HuH-7 (cell line): ENCODE measurements at places on chromosomes 16 and 17.

DNA sequence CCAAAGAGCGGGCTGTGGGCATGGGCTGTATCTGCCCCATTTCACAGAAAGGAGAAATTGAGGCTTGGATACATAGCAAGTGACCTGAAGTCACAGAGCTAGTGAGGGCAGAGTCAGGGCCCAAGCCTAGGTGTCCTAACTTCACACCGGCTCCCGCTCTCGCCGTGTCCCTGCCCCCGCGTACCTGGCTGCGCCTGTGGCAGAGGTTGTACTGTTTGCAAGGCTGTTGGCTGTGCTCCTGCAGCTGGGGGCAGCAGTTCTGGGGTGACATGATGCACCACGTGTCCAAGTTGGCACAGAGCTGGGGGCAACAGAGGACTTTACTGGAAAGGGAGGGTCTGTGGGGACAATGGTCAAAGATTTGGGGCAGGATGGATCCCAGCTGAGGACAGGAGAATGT, 3.4 kb downstream of the DHX58 start:
- no peak for DNase-seq

DNA sequence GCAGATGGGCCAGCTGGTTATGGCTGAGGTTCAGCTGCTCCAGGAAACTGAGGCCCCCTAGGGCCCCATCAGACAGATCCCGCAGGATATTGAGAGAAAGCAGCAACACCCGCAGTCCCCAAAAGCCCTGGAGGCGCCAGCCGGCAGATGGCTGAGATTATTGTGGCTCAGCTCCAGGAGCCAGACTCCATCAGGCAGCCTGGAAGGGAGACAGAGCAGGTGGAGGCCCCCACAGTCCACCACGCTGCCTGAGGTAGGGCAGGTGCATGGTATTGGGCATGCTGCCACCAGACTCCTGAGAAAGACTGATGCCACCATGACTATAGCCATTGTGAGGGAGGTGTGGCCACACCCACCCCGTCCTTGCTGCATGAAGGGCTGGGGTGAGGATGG, 9.5 kb upstream of the TMEM101 start:
- DNase-seq = no peak

GRCh38 chr16:55204069-55204468, 119.9 kb upstream of the IRX6 start:
- DNase-seq = no peak

- DNase-seq = no peak
These were observed 35.1 kb upstream of the CHMP6 start for GRCh38 chr17:80956321-80957190.

DNA sequence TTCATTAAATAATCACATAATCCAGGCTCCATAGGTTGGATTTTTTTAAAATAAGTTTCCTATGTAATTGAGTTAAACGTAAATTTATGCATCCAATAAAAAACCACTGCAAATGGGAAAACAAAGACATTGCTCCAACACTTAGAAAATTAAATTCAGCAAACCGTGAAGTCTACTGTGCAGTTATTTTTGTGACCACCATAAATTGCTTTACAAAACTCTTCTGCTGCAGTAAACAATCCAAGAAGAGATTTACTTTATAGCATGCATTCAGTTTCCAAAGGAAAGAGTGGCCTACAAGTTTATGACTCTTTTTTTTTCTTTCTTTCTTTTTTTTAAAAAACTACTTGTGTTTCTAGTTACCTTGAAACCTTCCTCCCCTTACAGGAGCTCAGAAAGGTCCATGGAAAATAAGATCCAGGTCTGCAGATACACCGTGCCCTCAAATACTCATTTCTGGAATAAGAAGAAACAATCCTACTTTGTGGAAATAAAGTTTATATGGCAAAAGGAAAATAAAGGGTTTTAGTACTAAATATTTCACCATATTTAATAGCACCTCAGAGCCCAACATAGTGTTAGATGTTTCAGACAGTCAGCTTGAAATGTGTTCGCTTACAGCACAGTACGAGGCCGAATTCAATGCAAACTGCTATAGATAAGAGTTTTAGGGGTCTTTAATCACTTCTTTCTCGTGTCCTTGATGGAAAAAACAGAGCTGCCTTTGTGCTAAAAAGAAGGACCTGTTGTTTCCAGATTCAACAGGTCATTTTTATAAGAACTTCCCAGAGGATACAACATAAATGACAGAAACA, 3.2 kb downstream of the HS3ST3A1 start:
- no peak for DNase-seq

- DNase-seq = no peak
These were observed 300.6 kb downstream of the SEC14L1 start for GRCh38 chr17:77441130-77441920.

DNA sequence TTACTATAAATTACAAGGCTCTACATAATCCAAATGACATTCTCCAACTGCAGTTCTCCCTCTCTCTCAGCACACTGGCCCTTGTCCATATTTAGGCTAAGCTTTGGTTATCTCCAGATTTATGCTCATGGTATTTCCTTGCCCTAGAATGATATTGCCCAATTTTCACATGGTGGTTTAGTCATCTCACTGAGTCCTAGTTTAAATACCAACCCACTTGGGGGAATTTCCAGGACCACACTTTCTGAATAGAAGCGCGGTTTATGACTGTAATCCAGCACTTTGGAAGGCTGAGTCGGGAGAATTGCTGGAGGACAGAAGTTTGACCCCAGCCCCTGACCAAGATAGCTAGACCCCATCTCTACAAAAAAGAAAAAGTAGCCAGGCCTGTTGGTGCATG, 280.1 kb upstream of the MON1B start:
- no peak for DNase-seq

- no peak for DNase-seq
These were observed 27.3 kb downstream of the NUBP1 start for GRCh38 chr16:10770907-10771306.

GRCh38 chr16:9647981-9648701, 534.1 kb downstream of the GRIN2A start:
- DNase-seq = peak; percentile 36

DNA sequence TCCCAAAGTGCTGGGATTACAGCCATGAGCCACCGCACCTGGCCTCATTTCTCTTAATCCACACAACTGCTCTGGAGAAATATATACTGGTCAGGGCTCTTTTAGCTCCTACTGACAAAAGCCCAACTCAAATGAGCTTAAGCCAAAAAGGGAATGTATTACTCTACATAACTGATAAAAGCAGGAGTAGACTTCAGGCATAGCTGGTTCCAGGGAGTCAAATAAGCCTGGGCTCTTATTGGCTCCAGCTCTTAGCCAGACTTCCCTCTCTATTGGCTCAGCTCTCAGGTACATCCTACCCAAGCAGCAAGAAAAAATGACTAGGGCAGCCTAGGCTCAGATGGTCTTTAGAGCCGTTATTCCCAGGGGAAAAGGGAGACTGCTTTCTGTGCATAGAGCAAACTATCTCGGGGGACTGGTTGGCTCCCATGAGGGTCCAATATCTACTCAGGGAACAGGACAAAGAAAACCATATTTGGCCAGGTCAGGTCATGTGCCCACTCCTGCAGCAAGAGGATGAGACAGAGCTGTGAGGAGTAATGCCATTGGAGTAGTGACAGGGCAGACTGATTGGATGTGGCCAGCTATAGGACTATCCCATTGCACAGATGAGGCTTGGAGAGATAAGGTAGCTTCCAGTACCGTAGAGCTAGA, 21.2 kb downstream of the TBX2 start:
- no peak for DNase-seq

DNA sequence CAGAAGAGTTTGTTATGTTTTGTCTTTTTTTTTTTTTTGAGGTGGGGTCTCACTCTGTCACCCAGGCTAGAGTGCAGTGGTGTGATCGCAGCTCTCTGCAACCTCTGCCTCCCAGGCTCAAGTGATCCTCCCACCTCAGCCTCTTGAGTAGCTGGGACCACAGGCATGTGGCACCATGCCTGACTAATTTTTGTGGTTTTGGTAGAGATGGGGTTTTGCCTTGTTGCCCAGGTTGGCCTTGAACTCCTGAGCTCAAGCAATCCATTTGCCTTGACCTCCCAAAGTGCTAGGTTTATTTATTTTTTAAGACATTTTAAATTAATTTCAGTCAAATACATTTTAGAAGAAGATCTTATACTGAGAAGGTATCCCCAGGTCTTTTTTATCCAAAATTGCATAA, 366.7 kb downstream of the KCNJ2 start:
- no peak for DNase-seq

- no peak for DNase-seq
These were observed 104.3 kb upstream of the DNAH9 start for GRCh38 chr17:11493936-11494335.

DNA sequence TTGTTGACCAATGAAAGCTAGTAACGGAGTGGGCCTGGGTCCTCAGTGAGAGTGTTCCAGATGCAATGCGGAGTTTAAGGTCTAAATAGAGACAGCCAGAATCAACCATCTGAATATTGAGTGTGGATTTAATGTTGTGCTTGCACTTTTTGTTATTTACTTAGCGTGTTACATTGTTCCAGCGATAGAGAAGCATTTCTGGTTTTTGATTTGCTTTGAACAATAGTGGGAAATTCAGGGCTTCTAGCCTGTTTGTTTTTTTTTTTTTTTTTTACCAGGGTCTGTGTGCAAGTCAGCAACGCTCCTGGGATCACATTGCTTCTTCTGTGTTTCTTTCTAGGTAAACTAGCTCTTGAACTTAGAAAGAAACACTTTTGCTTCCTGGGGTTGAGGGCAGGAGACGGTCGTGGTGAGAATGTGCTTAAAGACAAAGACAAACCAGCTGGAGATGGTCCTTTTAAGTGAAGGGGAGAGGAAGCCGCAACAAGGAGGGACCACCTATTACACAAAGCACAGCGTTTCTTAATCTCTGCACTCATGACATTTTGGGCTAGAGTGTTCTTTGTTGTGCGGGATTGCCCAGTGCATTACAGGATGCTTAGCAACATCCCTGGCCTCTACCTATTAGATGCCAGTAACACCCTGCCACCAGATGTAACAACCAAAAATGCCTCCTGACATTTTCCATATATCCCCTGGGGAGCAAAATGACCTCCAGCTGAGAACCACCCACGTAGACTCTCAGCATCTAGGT, 119.2 kb downstream of the MAP2K6 start:
- DNase-seq = no peak

- no peak for DNase-seq
These were observed 9.3 kb upstream of the ASIC2 start for GRCh38 chr17:33302394-33302793.

DNA sequence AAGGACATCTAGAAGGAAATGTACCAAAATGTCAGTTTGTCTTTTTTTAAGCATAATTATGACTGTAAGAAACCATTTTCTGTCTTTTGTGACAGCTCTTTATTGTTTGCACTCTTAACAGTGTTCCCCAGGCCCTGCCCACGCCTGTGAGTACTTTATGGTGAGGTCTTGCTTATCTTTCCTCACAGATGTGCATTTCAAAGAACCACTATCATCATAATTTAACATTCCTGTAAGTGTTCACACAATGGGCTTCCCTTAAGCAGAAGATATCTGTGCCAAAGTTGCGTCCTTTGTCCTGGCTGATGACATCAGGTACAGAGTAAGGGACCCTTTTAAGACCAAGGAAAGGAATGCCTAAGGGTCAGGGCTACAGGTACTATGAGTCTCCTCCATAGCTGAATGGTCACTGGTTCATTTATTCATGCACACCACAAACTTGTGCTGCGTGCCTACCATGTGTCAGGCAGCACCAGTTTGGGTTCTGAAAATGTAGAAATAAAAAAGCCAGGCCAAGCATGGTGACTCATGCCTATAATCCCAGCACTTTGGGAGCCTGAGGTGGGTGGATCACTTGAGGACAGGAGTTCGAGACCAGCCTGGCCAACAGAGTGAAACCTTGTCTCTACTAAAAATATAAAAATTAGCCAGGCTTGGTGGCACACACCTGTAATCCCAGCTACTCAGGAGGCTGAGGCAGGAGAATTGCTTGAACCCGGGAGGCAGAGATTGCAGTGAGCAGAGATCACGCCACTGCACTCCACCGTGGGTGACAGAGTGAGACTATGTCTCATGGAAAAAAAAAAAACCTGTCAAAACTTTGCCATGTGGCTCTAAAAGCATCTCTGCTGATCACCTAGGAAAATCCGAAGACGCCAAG, 55.4 kb upstream of the NLK start:
- DNase-seq = no peak

GRCh38 chr17:68892658-68893057, 62.5 kb downstream of the ABCA8 start:
- DNase-seq = no peak

GRCh38 chr17:77741109-77741508, 217.4 kb upstream of the TNRC6C start:
- no peak for DNase-seq

GRCh38 chr16:23950291-23950894, 114.6 kb downstream of the PRKCB start:
- no peak for DNase-seq

- no peak for DNase-seq
These were observed 25.1 kb upstream of the MMP2 start for GRCh38 chr16:55453909-55454308.

DNA sequence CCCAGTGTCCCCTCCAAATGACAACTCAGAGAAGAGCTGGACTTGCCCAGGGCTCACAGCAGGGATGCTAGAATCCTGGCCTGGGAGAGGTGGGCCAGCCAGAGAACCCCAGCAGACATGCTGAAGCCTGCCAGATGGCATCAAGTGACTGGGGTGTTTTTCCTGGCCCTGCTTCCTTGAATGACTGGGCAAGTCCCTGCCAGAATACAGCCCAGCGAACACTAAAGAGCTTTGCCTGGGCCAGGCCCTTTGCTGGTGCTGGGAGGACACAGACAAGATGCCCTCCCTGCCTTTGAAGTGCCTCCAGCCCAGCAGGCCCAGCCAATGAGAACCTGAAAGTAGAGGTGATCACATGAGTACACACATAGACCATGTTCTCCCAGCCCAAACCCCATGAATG, 11.5 kb downstream of the ZNF319 start:
- no peak for DNase-seq

GRCh38 chr17:71522383-71522782, 598.4 kb upstream of the SOX9 start:
- no peak for DNase-seq

DNA sequence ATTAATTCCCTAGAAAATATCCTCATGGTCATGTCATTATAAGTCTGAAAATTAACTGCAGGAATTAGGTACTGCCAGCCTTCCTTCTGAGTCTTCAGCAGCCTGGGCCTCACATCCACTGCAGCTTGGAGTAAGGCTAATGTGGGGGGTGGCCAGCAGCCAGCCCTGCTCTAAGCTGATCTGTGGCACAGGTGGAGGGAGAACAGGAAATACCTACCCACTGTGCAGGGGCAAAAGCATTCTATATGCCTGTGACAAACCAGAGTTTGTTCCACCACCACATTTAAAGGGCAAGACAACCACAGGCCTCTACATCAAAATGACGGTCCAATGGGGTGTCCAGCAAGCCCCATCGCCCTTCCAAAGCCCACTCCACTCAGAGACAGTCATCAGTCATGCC, 9.4 kb downstream of the NPRL3 start:
- DNase-seq = no peak

GRCh38 chr16:10266809-10267208, 84.6 kb upstream of the GRIN2A start:
- no peak for DNase-seq

GRCh38 chr17:81365601-81366585, 29.4 kb upstream of the BAHCC1 start:
- no peak for DNase-seq

GRCh38 chr16:25256695-25257469, 763 bp downstream of the ZKSCAN2 start:
- peak; percentile 34 for DNase-seq

- no peak for DNase-seq
These were observed at the start of gene CHST4 for GRCh38 chr16:71526111-71526631. Gene CHST4, plus strand, starts transcription at chr16:71526426. Its CDS starts 10,252 bp downstream, at chr16:71536678.
